Sigmoid colon (tissue), 7 donors: ENCODE measurements at places on chromosomes 4 and X. TPM values are rescaled to one million over a fixed set of nuclear protein-coding genes. Genes with fewer than 3 reads are reported as not detected.

STOX2 gene
- 9.6 TPM for total RNA-seq

PABPC4L gene
- total RNA-seq = 1.4 TPM

RRH gene
- not detected for total RNA-seq

COX7B2 gene
- not detected for total RNA-seq

DNA sequence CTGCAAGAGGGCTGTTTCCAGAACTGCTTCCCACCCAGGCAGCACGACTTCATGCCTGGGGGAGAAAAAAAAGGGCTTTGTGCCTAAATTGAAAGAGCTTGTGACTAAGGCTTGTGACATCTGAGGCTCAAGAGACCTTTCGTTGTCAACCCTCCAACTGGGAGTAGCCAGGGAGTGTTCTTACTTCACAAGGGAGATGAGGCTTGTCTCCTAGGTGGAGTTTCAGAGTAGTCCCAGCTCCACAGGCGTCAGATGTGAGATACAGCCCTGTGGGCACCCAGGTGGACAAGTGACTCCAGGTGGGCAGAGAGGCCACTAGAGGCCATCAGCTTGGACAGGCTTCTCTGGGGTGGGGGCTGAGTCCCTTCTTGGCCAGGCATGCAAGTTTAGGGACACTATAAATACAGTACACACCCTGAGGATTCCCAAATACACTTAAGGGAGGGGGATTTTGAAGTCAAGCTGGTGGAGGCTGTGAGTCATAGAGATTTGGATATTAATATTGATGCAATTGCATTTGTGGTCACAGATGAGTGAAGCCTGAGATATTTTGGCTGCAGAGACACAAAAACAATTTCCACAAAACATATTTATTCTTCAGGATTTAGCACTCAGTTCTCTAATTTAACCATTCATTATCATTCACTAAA lies 40.1 kb upstream of the SETD7 start:
- H3K27me3 ChIP-seq = no peaks in the 10 kb centered on the region
- H3K36me3 ChIP-seq = no peaks in the 10 kb centered on the region

DNA sequence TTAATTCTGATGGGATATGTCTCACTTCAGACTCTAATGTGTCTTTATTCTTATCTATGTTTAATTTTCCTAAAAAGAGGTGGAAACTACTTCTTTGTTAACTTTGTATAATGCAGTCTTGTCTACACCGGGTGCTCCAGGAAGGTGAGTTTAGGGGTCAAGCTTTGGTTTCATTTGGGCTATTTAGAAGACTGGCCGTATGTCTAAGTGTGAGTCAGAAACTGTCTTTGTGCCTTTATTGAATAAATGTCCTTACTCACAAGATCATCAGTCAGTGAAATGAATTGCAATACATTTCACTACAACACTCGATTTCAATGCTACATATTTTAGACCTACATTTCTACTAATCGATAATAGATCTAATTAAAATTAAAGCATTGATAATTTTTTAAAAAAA lies 56.2 kb downstream of the PROM1 start:
- no peak overlapping the region for H3K4me3 ChIP-seq
- H3K36me3 ChIP-seq = no peaks in the 10 kb centered on the region
- no peak for DNase-seq
- no peaks in the 10 kb centered on the region for H3K27me3 ChIP-seq

- no peaks in the 10 kb centered on the region for H3K36me3 ChIP-seq
- H3K27me3 ChIP-seq = no peaks in the 10 kb centered on the region
- DNase-seq = no peak
- H3K4me1 ChIP-seq = no peaks in the 10 kb centered on the region
- H3K4me3 ChIP-seq = no peak overlapping the region
- no peak overlapping the region for H3K27ac ChIP-seq
Measured at GRCh38 chr4:48071191-48071590, 54.6 kb downstream of the NIPAL1 start.

KIF4A gene
- total RNA-seq = 0.55 TPM

TACC3 gene
- 7.5 TPM for total RNA-seq

DNA sequence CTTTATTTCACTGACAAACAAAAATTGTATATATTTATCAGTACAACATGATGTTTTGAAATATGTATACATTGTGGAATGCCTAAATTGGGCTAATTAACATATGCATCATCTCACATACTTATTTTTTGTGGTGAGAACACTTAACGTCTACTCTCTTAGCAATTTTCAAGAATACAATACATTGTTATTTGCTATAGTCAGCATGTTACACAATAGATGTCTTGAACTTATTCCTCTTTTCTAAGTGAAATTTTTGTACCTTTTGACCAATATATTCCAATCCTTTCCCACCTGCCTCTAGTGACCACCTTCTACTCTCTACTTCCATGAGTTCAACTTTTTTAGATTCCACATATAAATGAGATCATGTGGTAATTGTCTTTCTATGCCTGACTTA lies 35.1 kb downstream of the C4orf46 start:
- no peak overlapping the region for H3K27ac ChIP-seq
- no peak overlapping the region for H3K4me3 ChIP-seq
- H3K4me1 ChIP-seq = no peaks in the 10 kb centered on the region
- no peaks in the 10 kb centered on the region for H3K36me3 ChIP-seq

NSDHL gene
- 9.9 TPM for total RNA-seq

DNA sequence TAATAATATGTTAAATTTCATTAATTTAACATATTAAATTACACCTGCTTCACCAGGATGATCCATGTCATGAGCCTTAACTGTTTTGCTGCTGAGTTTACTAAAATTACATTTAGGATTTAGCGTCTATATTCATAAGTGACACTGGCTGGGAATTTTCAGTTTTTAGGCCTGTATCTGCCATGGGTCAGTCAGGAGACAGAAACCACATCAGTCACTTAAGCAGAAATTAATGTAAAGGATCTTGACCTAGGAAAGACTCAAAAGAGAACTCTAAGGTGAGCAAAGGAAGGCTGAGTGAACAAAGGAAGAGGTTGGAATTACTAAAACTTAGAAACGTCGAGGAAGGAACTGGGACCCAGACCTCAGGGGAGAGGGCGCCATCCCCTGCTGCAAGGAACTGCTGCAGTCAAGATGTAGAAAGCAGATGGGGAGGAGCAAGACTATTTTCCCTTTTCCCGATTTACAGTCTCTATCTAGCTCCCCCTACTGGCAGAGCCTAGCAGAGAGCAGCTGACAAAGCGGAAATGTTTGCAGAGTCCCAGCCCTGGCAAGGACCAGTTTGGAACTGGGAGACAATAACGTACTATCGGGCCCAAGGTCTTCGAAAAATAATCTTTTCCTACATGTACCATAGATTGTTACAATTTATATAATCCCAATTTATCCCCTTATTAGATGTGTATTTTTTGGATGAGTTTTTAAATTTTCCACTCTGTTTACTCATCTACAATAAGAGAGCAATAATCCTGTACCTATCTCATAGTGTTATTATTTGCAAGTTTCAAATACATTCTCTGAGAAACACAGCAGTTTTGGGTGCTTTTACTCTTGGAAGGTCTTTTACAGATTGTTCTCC lies 22.6 kb upstream of the RBBP7 start:
- H3K27ac ChIP-seq = no peak overlapping the region
- H3K4me1 ChIP-seq = no peaks in the 10 kb centered on the region

JADE3 gene
- total RNA-seq = 5.3 TPM

DNA sequence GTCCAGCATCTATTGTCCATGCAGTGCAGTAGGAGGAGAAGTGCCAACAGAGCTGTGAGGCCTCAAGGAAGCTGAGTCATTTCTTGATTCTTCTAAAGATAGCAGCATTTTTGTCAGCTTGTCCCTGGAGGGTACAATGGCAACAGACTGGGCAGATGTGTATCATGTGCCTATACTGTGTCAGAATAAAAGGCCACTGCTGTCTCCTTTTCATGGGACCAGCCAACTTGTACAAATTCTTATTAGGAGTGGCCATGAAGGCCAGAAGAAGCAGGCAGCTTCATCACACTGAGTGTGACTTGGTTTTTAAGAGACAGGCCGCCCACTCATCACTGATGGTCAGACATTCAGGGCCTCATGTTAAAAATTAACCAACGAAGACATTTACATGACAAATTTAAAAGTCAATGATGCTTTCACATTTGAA lies 185.0 kb upstream of the FAM241A start:
- H3K4me1 ChIP-seq = no peaks in the 10 kb centered on the region
- no peak for DNase-seq
- H3K27ac ChIP-seq = no peak overlapping the region
- H3K4me3 ChIP-seq = no peak overlapping the region
- no peaks in the 10 kb centered on the region for H3K27me3 ChIP-seq

GRCh38 chrX:2723286-2723879 lies 28.5 kb upstream of the XG start:
- H3K4me1 ChIP-seq = no peaks in the 10 kb centered on the region
- peaks cover 69% of the 10 kb centered on the region for H3K36me3 ChIP-seq
- H3K27ac ChIP-seq = no peak overlapping the region
- no peaks in the 10 kb centered on the region for H3K27me3 ChIP-seq
- H3K4me3 ChIP-seq = no peak overlapping the region
- DNase-seq = peak; percentile 66

STATH gene
- total RNA-seq = not detected

FGFBP2 gene
- total RNA-seq = 3.9 TPM

CXCL6 gene
- total RNA-seq = 9.6 TPM
